ENCODE measurements at places on chromosomes 3 and 15.

DNA sequence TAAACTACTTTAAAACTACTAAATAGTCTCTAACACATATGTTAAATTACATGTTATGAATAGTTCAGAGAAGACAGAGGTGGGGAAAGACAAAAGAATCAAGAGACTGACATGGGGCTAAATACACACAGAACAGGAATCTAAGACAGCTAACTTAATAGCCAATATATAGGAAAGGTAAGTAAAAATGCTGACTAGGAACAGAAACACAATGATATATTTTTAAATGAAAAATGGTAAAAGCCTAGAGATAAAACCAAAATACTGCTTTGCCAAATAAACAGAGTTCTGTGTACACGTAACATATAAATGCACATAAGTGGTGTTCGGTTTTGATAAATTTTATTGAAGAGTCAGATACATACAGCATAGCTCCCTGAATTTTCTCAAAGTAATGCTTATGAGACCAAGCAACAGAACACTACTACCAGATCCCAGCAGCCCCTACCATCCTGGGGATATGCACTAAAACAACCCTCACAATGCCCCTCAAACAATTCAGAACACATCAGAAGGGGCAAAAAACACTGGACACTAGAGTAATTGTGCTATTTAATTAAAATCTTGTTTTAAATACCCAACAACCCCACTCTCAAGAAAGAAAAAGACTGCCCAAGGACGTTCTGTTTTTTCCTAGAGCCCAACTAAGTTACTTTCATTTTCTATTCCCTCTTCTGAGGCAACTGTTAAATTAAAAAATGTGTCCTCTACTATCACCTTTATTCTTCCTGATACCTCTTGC lies 121.1 kb downstream of the ADAM10 start:
- DNase-seq: no peak

DNA sequence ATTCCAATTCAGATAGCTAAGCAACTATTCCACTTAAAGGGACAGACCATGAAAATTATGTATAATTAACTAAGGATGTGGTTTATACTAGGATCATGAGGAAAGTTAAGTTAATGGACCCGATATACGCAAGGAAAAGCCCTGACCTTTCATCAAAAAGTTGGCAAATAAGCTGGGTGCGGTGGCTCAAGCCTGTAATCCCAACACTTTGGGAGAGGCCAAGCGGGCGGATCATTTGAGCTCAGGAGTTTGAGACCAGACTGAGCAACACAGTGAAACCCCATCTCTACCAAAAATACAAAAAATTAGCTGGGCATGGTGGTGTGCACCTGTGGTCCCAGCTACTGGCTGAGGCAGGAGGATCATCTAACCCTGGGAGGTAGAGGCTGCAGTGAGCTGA lies 39.6 kb downstream of the SCAP start:
- DNase-seq: no peak

- no peak for DNase-seq
Measured at GRCh38 chr3:170107941-170108340, 70.1 kb downstream of the GPR160 start.

- no peak for DNase-seq
Measured at GRCh38 chr3:170640737-170641171, 54.9 kb upstream of the SLC7A14 start.

DNA sequence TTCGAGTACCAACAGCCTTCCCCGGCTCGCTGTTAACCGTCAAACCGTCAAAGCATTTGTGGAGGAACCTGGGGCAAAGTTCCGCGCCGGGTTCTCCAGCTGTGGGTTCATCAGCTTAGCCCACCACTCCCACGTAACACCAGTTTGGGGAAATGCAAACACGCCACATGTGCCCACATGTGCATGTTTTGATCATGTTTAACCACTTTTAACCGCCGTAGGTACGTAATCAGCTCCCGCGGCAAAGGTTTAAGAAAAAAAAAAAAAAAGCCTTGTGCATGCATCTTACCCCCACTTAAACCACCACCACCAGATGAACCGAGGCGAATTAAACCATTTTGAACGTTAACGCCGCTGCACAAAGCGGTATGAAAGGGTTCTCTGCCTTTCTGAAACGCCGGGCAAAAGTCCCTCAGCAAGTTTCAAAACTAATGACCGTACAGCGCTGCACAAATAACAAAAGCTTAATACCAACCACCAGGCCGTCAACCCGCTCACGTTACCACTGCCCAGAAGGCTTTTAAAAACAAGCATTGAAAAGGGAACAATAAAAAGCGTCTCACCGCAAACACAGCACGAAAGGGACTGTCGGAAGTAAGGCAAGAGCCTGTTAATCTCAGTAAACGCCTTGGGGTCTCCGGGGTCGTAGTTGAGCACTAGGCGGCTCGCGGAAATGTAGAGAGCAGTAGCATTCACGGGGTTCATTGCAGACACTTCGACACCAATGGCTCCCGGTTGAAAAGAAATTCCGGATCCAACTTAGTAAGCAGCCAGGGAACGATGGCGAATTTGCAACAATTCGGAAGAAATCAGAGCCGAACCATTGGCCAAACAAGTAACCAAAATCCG lies 1.5 kb downstream of the MSL2 start:
- DNase-seq: peak; percentile 40

GRCh38 chr15:99158626-99159412 lies 53.9 kb downstream of the SYNM start:
- DNase-seq: no peak

DNA sequence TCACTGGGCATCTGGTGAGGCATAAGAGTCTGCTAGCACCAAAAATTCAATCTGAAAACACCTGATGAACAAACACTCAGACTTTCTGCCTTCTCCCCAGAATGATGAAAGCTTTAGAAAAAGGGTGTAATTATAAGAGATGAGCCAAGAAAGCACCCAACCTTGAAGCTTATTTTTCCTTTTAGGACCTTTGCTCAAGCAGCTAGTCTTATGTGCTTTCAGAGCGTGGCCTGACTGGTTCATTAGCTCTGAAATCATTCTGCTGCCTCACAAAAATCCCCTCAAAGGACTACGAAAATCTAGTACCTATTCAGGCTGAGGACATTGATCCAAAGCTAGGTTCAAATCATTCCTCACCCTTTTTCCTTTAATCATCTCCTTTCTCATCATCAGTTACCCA lies 662.3 kb downstream of the MAGI1 start:
- DNase-seq: no peak

Measured in stimulated activated CD4-positive, alpha-beta T cell treated with anti-CD3 and anti-CD28 coated beads, Interleukin-15, amount 100 ng/mL, for 48 hours (primary cell).